ENCODE measurements at places on chromosomes 6 and 20. TPM values are rescaled to one million over a fixed set of nuclear protein-coding genes. Genes with fewer than 3 reads are reported as not detected.

The VGLL2 gene
- not detected for total RNA-seq

GRCh38 chr6:154765273-154765672 lies 32.1 kb downstream of the SCAF8 start:
- DNase-seq, result no peak

DNA sequence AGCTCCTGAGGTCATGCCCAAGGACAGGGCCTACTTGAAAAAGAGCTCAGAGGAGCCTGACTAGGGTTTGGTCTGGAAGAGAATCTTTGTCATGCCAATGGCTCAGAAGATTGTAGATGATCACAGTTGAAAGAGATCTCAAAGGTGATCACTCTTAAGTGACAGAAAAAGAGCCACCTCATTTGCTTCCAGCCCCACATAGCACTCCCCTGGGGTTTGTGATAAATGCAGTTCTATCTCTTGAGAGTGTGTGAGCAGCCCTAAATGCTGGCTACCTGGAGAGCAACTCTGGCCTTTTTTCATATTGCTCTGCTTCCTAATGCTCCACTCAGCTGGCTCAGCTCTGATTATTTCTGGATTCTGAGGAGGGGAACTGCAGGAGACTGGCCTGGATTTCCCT lies 39.3 kb downstream of the KLHL32 start:
- no peak for DNase-seq

GRCh38 chr6:15183979-15184378 lies 61.9 kb upstream of the JARID2 start:
- DNase-seq, result no peak

- DNase-seq, result peak; percentile 71
These were observed 8.7 kb downstream of the NUDT3 start for GRCh38 chr6:34383656-34384320.

DNA sequence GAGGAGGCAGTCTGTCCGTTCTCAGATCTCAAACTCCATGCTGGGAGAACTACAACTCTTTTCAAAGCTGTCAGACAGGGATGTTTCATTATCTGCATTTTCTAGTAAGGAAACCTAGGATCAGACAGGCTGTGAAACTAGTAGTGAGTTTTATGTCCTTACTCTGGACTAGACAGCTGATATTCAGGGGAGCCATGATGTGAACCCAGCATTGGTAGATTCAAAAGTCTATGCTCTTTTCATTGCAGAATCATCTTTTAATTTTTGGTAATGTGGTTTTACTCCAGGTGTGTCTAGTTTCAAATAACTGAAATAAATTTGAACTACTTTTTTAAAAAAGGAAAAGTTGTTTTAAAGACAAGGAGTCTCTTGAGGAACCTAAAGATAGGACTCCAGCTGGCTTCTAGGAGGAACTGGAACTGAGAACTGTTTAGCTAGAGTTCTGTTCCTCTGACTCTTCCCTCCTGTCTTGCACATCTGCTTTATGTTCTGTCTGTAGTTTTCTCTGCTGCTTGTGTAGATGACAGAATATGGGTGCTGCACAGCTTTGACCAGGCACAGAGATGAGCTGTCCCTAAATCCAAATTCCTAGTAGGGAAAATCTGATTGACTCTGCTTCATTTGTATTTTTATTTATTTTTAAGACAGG lies 27.8 kb upstream of the RNF144B start:
- no peak for DNase-seq

DNA sequence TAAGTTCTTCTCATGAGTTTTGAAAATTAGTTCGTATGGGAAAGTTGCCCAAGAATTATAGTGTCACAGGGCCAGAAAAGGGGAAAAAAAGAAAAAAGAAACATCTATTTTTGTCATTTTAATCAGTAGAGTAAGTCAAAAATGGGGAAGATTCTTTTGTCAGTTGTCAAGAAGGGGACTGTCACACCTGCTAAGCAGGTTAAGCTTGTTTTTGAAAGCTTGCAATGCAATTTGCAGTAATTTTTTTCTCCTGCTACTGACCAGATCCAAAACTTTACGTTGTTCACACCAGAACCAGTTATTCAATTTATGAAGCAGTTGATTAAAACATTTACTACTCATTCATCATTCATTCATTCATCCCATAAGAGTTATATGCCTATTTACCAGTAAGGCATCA lies 171.4 kb downstream of the SOX4 start:
- no peak for DNase-seq

All from thyroid gland (tissue), 4 donors.